ENCODE measurements at places on chromosomes 16 and 17. TPM values are rescaled to one million over a fixed set of nuclear protein-coding genes. Genes with fewer than 3 reads are reported as not detected.

RAB34 gene
- 7.9 TPM for polyA plus RNA-seq

CD2BP2 gene
- 41.5 TPM for polyA plus RNA-seq

CDH8 gene
- not detected for polyA plus RNA-seq

SMPD3 gene
- 1.6 TPM for polyA plus RNA-seq

ATP2C2 gene
- polyA plus RNA-seq, result not detected

KPNB1 gene
- polyA plus RNA-seq, result 77.0 TPM

LGALS9C gene
- 9.5 TPM for polyA plus RNA-seq

SCIMP gene
- polyA plus RNA-seq, result not detected

TVP23B gene
- polyA plus RNA-seq, result 22.7 TPM

UBB gene
- 984 TPM for polyA plus RNA-seq

EVPLL gene
- polyA plus RNA-seq, result not detected
